ENCODE measurements at places on chromosomes 5 and 9.
A peak's percentile ranks its signal among the peaks of the same experiment; 100 is the strongest.

- DNase-seq = no peak
Observed at GRCh38 chr9:91185193-91185886, 176.4 kb downstream of the AUH start.

DNA sequence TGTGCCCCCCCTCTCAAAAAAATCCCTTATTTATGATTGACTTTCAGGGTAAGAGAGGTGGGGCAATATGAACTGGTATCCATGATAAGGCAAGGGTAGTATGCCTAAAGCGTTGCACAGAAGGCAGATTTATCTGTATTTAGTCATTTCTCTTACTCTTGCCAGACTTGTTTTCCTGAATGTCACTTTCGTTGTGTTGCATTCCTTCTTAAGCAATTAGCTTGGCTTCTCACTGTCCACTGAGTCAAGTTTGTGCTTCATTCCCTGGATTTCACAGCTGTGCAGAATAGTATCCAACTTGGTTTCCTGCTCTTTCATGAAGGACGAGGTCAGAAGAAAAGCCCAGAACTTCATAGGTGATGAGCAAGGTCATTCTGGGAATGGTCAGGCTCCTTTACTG lies 301.5 kb upstream of the ACTBL2 start:
- no peak for DNase-seq

DNA sequence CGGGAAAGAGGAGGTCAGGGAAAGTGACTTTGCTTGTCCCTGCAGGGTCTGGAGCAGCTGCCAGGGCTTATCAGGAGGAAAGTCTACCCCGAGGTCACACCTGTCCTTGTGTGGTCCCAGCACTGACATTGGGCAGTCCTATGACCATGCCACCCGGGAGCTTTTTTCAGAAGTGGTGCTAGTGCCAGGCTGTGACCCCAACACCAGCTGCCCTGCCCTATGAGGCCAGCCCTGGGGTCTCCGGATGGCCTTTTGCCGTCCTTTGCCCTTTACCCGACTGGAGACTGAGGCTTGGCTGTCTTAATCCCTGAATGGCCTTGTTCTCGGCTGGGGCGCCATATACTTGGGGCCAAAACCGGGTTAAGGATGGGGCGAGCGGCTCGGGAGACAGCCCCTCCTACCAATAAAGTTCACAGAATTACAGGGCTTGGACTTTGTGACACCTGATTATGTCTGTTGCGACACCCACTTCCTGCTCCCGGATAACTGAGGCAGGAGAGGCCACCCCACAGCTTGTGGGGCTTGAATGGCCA lies 22.2 kb upstream of the SLC9A3 start:
- DNase-seq = peak; percentile 69

GRCh38 chr9:124006448-124007361 lies 4.9 kb upstream of the LHX2 start:
- DNase-seq = peak; percentile 20

DNA sequence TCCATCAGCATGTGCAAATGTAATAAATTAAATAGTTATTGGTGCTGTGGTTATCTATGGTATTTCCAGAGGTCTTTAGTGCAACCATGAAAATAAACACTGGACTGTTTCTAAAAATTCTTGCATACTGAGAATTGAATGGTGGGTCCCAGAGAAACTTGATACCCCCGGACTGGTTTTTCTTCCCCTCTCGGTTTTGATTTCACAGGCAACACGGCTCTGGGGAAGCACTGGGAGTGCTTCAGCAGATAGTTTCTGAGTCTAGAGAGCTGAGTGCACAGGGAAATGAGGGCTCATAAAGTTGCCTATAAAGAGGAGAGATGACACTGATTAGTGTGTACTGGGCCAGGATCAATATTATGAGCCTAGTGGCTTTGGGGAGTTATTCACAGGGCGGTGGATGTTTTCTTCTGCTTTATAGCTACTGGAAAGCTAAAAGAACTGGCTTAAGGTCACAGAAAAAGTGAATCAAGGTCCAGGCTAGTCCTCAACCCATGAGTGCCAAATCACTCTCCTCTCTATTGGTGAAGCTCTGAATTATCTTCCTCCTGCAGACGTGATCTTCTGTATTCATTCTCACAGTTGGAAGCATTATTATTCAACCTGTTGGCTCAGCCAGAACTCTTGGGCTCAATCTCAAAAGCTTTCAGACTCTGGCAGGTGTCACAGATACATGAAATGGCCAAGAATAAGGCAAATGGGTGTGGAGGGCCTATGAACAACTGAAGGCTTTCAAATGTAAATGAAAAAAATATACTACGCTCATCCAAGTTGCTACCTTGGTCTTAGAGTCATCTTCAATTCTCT lies 170.2 kb upstream of the HMHB1 start:
- no peak for DNase-seq

- no peak for DNase-seq
Observed at GRCh38 chr9:126301985-126302603, 24.5 kb upstream of the MVB12B start.

- DNase-seq = no peak
Observed at GRCh38 chr5:132737982-132738681, 786 bp upstream of the KIF3A start.

DNA sequence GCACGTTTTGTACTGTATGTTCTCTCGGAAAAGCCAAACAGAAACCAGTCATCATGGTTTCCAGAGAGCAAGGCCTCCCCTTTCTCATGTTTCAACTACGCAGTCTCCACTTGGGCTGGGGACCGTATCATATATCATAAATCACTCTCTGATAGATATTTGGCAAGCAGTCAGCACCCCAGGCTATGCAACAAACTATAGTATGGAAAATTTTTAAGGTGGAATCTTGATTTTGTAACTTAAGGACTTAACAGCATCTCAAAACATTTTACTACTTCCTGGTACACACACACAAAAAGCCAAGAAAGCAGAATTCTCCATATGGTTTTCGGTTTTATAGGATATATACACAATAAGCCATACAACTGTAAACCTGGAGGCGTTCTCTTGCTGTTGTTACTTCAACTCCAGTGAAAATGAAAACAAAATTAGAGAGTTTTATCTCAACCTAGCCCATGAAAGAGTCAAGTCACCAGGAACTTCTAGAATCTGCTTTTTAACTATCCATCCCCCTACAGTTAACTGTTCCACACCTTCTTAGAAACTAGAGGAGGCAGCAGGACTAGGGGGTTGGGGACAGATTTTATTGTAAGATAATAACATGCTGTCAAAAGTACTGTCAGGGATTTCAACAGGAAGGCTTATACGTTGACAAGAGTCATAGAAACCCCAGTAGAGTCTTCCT lies 283.4 kb downstream of the NFIB start:
- no peak for DNase-seq

DNA sequence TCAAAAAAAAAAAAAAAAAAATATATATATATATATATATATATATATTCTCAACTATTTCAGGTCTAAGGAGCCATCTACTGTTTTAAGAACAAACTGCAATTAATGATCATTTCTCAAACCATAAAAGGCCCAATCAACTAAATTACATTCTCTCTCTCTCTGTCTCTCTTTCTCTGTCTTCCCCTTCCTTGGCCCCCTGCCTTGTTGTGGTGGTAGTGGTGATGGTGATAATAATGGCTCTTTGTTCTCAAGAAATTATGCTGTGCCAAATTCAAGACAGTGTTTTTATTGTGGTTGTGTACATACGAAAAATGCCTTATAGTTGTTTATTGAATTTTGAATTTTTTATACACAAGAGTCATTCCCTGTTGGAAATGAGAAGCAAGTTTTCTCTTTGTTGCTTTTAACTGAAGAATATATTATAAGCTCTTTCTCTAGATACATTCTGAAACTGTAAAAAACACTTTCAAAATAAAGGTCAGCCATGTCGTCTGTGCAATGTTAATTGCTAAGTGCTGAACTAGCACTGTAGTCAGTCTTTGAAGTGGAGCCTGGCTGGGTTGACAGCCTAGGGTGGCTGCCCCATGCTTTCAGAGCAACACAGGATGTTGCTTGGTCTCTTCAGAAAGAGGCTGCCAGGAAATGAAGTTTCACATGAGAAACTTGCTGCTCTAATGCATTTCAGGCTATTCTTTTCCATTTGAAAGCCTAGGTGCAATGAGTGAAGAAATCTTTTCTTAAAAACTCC lies 96.0 kb downstream of the HINT1 start:
- DNase-seq = no peak

GRCh38 chr5:173557123-173557903 lies 59.1 kb downstream of the BOD1 start:
- DNase-seq = no peak

DNA sequence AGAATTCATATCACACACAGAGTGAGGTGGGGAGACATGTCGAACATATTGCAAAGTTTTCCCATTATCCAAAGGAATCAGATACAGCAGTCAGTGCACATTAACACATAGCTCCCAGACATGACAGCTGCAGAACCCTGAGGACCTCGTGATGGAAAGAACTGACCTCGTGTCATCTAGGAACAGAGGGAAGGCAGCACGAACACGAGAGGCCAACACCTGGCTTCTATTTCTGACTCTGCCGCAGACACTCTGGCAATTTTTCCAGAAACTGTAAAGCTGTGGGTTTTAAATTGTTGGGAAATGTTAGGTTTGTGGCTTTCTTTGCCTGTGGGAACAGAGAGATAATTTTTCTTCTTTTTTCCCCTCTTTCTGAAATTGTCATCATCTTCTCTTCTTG lies 315.0 kb upstream of the PIK3R1 start:
- DNase-seq = no peak

- DNase-seq = no peak
Observed at GRCh38 chr5:151707567-151707966, 20.9 kb upstream of the SPARC start.

- no peak for DNase-seq
Observed at GRCh38 chr9:29625292-29625731, 2052.0 kb upstream of the C9orf72 start.

- DNase-seq = no peak
Observed at GRCh38 chr5:105885266-105885665, 1785.5 kb downstream of the EFNA5 start.

GRCh38 chr5:59346982-59347381 lies 546.5 kb downstream of the PDE4D start:
- no peak for DNase-seq

GRCh38 chr5:25027061-25027460 lies 382.3 kb upstream of the CDH10 start:
- DNase-seq = no peak

DNA sequence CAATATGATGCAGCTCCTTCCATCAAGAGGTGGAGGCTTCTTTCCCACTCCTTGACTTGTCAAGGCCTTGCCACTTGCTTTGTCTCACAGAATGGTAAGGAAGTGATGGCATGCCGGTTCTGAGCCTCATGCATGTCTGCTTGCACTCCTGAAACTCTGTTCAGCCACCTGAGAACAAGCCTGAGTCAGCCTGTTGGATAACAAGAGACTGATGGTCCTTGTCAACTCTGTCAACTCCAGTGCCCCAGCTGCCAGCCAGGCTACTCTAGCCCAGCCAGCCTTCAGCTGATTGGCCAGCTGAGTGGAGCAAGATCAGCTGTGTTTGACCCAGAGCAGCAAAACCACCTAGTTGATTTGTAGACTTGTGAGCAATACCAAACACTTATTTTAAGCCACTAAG lies 4.4 kb upstream of the TENT4A start:
- no peak for DNase-seq

GRCh38 chr5:6722015-6722414 lies 8.8 kb downstream of the TENT4A start:
- peak; percentile 57 for DNase-seq

- DNase-seq = no peak
Observed at GRCh38 chr5:103375350-103375749, 116.8 kb downstream of the MACIR start.

GRCh38 chr9:32854271-32854670 lies 70.9 kb downstream of the TMEM215 start:
- DNase-seq = no peak

DNA sequence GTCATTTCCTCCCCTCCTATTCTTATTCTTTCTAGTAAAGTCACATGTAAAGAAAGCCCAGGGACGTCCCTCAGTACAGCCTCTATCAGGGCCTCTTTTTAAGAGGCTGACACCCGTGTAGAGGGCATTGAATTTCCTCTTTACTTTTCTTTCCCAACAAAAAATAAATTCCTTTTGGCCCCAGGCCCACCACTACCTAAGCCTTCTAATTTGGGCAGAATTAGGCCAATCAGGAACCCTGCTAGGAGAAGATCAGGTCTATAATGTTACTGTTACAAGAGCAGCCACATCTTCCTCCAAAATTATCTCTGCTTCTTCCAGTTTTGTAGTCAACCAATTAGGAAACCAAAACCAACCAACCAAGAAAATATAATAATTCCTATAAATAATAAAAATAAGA lies 189.6 kb upstream of the NREP start:
- no peak for DNase-seq

- peak; percentile 93 for DNase-seq
Observed at GRCh38 chr5:74206579-74207550, 433.7 kb downstream of the ENC1 start.

DNA sequence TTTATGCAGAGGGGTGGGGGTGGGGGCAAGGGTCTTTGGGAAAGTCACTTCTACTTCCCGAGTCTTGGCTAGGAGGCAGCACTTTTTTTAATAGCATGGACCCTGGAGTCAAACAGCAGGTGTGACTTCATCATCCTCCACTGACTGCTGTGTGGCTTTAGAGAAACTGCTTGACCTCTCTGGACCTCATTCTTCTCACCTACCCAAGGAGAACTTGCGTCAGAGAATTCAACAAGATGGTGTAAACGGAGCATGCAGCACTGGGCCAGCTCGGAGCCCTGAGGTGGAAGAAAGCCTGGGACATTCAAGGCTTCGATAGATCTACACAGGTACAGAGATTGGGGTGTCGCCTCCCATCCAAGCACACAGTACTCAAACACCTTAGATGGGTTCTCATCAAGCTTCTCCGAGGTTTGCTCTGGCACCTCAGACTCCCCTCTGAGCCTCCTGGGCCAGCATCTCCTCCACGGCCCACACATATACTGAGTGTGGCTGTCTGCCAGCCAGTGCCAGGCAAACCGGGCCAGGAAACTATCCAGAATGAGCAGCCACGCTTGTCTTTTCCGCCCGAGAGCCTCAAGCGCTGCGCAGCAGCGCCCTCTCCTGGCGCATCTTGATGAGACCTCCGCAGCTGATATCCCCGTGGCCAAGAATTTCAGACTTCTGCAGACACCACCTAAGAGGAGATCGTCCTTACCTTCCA lies 4.6 kb upstream of the SLC25A48 start:
- peak; percentile 83 for DNase-seq

DNA sequence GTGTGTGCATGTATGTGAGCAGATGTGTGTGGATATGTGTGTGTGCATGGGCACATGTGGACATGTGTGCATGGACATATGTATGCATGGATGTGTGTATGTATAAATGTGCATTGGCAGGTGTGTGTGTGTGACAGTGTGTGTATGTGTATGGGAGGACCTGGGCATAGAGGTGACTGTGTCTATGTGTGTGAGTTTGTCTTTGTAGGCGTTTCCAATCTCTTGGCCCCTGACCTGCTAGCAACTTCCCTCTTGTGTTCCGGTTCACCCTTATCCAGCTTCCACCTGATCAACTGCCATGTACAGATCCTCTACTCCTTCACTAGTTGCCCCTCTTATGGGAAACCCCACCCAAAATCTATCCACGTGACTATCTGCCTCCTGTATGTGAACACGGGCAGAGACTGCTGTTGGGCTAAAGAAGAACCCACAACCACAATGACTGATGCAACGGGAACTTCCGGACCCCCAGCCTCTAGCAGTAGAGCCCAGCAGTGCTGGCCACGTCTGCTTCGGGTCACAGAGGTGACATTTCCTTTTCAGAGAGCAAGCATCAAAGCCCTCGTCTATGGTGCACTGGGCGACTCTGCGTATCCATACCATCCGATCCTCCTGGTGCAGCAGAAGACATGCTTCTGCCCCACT lies 24.9 kb upstream of the GADD45G start:
- peak; percentile 50 for DNase-seq
